Thoracic aorta (tissue), 2 donors: ENCODE measurements at places on chromosomes 7 and 10.

- H3K27me3 ChIP-seq, result no peaks in the 10 kb centered on the region
- no peak for DNase-seq
- no peaks in the 10 kb centered on the region for H3K4me1 ChIP-seq
- no peaks in the 10 kb centered on the region for H3K36me3 ChIP-seq
- no peak overlapping the region for H3K27ac ChIP-seq
Observed at GRCh38 chr10:2425320-2425719, 642.0 kb upstream of the PFKP start.

DNA sequence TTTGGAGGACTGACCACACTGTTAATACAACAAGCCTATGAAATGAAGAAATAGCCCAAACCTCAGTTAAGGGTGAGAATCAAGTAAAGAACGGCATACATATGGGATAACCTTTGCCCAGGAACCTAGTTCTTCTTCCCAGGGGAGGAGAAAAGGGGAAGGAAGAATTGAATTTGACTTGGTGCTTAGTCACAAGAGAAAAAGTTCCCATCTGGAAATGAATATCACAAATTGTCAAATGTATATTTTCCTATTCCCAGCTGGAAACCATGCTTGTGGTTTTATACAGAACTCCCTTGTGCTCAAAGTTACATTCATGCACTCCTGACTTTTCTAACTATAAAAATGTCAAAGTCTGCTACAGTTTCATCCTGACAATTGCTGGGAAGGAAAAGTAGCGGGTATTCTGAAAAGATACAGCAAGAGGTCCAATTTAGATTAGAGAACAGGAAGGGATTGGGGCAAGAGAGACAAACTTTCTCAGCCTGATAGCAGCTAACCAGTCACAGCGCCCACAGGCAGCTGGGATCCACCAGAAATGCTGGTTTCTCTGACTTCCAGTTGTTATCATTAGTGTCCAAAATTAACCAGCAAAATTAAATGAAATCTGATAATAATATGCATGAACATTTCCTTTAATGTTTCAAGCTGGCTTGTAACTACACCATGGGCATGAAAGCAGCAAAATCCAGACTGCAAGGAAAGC is 18.6 kb upstream of the GSAP start:
- no peaks in the 10 kb centered on the region for H3K4me1 ChIP-seq
- H3K27ac ChIP-seq, result no peak overlapping the region
- no peak for DNase-seq
- H3K4me3 ChIP-seq, result no peak overlapping the region

DNA sequence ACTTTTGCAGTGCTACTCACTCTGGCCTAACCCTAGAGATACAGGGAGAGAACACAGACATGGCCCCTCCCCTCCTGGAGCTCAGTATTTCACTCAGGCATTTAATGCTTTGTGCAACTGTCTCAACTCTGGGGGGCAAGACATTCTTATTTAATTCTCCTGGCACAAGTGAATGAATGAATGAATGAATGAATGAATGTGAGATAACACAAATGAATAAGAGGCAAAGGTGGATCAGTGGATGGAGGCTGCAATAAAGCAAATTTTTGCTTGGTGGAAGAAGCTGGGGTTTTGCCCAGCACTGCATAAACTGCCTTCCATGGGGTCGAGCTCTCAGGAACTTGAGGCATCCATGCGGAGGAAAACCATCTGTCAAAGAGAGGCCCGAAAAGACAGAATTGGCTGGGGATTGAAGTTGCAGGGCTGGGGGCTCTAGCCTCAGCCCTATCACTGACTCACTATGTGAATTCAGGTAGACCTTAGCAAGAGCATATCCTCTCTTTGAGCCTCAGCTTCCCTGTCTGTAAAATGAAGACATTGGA is 441.4 kb upstream of the ZMIZ1 start:
- H3K36me3 ChIP-seq, result no peaks in the 10 kb centered on the region
- DNase-seq, result no peak
- no peaks in the 10 kb centered on the region for H3K27me3 ChIP-seq
- no peak overlapping the region for H3K27ac ChIP-seq

DNA sequence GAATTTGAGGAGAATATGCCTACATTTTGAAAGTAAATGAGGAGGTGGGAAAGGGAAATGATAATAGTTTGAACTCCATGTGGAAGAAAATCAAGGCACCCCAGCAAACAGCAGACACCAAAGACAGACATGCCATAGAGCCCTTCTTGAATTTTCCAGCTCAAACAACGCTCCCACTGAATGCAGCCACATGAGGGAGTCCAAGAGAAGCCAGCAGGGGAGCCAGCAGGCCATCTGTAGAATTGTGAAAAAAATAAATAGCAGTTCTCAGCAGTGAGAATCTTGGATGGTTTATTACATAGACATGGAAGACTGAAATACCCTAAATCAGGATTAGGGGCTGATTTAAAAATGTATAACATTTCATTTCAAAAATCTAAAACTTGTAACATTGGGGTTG is 1567.3 kb upstream of the LRRTM3 start:
- no peaks in the 10 kb centered on the region for H3K36me3 ChIP-seq
- no peak overlapping the region for H3K27ac ChIP-seq
- no peaks in the 10 kb centered on the region for H3K4me1 ChIP-seq

DNA sequence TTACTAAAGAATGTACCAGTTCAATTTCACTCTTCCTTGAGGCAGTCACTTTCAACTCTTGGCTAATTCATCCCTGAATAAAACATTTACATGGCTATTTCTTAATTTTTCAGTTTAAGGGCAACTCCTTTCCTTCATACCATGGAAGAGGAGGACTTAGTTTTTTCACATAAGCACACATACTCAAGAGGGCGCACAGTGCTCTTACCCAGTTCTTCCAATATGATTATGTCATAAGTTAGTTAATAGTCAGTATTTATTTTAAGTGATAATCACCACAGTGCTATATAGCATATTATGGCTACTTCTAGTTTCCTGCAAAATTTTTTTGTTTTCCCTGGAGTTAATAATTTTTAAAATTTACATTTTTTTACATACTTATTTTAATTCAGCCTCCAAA is 58.6 kb downstream of the SND1 start:
- H3K27ac ChIP-seq, result no peak overlapping the region
- no peak for DNase-seq
- no peaks in the 10 kb centered on the region for H3K27me3 ChIP-seq
- no peaks in the 10 kb centered on the region for H3K36me3 ChIP-seq

DNA sequence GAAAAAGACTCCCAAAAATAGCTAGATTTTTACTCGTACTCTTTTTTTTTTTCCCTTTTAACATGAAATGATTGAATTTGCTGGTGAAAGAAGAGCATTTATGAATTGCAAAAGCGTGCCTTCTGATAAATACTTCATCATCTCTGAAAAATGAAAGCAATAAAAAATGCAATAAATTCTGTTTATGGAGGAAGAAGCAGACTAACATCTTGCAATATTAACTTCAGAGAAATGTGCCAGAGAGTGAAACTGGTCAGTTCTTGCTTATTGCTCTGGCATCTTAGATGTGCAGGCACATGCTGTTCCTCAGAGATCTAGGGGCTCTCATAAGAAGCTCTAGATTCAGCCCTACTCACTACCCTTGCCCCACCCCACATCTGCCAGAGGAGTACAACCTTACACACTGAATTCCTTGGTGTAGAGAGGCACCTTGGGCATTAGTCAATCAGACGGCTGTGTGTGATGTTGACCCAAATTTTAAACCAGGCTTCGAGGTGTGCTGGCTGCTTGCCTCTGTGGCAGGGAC is 891.1 kb upstream of the GHITM start:
- H3K4me1 ChIP-seq, result no peaks in the 10 kb centered on the region
- H3K4me3 ChIP-seq, result no peak overlapping the region
- H3K36me3 ChIP-seq, result no peaks in the 10 kb centered on the region
- H3K27me3 ChIP-seq, result no peaks in the 10 kb centered on the region
- H3K27ac ChIP-seq, result no peak overlapping the region

DNA sequence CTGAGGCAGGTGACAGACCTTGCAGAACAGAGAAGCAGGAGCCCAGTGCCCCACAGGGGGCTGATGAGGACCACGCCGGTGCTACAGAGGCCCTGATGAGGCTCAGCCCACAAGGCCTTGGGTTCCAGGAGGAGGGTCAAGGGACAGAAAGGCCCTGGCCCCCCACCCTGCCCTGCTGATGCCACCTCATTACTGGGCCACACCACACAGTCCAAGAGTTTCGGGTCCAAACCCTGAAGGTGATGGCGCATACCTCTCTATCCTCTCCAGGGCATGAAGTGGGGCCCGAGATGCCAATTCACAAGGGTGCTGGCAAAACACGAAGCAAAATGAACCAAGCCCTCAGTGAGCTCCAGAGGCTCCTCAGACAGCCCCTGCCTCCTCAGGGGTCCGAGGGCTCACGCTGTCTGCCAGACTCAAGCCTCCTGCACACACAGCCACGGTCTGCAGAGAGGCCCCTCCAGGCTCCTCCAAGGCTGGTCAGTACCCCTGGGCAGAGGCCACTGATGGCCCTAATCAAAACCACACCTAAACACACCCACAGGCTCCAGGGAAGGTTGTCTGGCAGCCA is 32.3 kb downstream of the RASGEF1A start:
- H3K27me3 ChIP-seq, result no peaks in the 10 kb centered on the region
- no peaks in the 10 kb centered on the region for H3K4me1 ChIP-seq
- no peak overlapping the region for H3K27ac ChIP-seq

DNA sequence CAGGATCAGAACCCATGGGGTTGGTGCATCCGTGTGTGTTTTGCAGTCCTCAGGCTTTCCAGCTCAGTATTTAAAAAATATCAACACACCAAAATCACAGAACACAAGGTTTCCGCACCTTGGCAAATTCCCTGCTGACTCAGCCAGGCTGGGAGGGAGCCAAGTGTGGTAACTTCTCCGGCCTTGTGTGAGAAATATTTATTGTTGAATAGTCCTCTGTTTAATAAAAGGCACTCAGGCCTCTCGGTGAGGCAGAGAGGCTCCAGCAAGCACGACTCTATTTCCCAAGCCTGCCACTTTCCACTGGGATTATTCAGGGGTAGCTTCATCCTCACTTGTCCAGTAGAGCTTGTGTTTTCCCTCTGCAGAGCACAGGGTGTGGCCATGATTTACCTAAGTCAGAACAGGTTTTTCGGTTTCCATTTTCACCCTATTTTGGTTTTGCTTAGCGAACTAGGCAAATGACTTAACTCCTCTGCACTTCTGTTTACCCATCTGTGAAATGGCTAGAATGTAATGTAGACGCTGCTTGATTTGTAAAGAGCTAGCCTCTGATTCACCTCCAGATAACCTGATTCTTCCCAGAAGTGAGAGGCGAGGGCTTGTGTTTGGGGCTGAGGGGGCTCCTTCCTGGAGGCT is 13.0 kb upstream of the CHST15 start:
- no peaks in the 10 kb centered on the region for H3K36me3 ChIP-seq
- no peaks in the 10 kb centered on the region for H3K27me3 ChIP-seq
- H3K4me3 ChIP-seq, result no peak overlapping the region
- DNase-seq, result no peak

- H3K27ac ChIP-seq, result no peak overlapping the region
- no peaks in the 10 kb centered on the region for H3K36me3 ChIP-seq
- H3K4me1 ChIP-seq, result peaks cover 6% of the 10 kb centered on the region
Observed at GRCh38 chr10:126210051-126210651, 178.1 kb downstream of the ADAM12 start.

DNA sequence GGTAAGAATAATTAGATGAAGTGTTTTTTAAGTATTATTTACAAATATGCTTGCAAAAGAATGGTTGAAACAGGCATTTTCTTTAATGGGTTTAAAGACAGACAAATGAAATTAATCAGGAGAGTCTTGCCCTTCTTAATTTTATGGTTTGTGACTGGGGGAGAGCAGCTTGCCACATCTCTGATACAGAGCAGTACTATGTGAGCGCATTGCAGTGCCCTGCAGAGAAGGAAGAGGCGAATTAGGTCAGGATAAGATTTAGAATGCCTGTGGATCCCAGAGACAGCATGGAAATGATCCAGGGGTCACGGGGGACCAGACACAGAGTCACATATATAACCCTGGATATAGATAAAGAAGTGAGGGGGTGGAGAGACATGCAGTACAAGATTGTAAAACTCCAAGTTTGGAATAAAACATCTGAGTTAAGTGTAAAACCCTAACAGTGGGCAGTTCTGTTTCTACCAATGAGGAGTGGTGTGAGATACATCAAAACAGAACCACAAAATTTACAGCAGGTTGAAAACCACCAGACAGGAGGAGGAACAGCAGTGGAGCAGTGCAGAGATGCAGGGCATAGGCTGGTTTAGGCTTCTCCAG is 125.5 kb downstream of the FAM204A start:
- no peak overlapping the region for H3K27ac ChIP-seq
- no peaks in the 10 kb centered on the region for H3K4me1 ChIP-seq
- no peaks in the 10 kb centered on the region for H3K27me3 ChIP-seq
- no peak for DNase-seq
- H3K36me3 ChIP-seq, result no peaks in the 10 kb centered on the region

DNA sequence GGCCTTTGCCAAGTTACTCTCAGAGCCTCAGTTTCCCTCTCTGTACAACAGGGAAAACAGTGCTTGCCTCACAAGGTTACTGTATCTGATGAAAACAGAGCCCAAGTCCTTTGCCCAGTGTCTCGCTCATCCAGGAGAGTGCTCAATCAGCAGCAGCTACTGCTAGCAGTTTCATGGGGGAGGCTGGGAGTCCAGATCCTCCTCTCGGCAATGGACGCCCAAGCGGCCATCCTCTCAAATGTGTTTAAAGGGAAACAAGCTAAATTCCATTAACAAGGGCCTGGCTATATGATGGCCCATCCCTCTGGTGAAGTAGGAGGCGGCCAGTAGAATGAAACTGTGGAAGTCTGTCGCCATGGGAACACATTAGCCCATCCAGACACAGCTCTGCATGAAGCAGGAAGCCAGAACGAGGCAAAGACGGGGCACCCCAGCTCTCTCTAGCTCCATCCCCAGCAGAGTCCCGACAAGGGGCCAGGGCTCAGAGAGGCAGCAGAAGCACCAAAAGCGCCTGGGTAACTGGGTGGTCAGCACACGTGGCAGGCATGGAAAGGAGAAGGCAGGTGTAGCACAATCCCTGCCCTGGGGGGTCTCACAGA is 35.2 kb downstream of the FAM53B start:
- no peaks in the 10 kb centered on the region for H3K36me3 ChIP-seq
- no peak overlapping the region for H3K4me3 ChIP-seq

DNA sequence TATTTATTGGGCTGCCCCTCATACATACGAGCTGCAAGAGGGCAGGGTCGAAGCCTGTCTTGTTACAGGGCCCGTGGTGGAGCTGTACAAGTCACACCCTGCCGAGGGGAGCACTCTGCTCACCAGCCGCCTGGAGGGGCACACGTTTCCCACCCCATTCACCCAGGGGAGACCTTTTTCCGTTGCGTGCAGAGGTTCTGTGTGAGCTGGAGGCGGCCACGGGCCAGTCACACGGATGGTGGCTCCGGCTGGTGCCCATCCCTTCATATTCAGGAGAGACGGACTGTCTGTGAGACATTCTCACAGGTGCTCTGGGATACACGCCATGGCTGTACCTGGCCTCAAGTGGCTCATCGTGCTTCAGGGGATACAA is 47.9 kb upstream of the FAM20C start:
- peak overlapping the region; percentile 85 for H3K27ac ChIP-seq
- H3K4me1 ChIP-seq, result peaks cover 18% of the 10 kb centered on the region
- no peaks in the 10 kb centered on the region for H3K27me3 ChIP-seq
- no peak for DNase-seq
- H3K36me3 ChIP-seq, result no peaks in the 10 kb centered on the region

GRCh38 chr10:5840314-5841307 is 27.4 kb upstream of the GDI2 start:
- no peak for DNase-seq
- peaks cover 10% of the 10 kb centered on the region for H3K4me1 ChIP-seq
- peak overlapping the region; percentile 33 for H3K4me3 ChIP-seq
- H3K27ac ChIP-seq, result no peak overlapping the region

- H3K36me3 ChIP-seq, result no peaks in the 10 kb centered on the region
- no peaks in the 10 kb centered on the region for H3K27me3 ChIP-seq
- no peak overlapping the region for H3K4me3 ChIP-seq
- H3K4me1 ChIP-seq, result no peaks in the 10 kb centered on the region
- DNase-seq, result no peak
- no peak overlapping the region for H3K27ac ChIP-seq
Observed at GRCh38 chr7:130741331-130741995, 7.5 kb upstream of the KLF14 start.
